ENCODE measurements at places on chromosomes 2 and 18.

GRCh38 chr2:42368817-42369531, 8.0 kb upstream of the COX7A2L start:
- no peak for DNase-seq

DNA sequence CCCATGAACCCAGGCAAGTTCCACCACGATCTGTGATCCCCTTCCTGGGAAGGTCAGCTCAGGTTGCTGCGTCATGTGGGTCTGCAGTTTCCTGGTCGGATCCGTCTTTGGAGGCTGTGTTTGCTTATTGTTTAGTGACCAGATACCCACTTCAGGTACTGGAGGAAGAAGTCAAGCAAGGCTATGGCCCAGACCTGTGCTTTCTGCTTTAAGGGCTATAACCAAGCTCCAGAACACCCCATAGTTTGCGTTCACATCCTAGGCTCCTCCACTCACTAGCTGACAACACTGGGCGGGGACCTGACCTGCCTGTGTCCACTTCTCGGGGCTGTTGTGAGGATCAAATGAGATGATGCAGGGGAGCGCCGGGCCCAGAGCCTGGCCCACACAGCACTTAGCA, 44.0 kb downstream of the MAL start:
- no peak for DNase-seq

DNA sequence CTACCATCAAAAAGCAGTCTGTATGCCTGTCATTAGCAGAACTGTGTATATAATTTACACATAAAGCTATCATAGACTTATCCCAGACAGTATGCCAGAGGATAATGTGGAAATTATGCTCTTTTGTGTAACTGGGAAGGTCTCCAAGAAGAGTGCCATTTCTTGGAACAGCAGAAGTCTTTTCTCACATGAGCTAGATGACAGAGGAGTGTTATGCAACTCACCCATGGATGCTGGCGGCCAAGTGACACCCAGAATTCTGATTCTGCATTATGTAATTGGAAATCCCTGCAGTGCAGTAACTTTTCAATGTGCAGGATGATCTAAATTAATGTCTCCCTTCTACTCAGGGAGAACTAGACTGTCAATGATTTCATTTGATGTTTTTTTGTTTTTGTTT, 160.0 kb downstream of the UBE2E3 start:
- DNase-seq: no peak

DNA sequence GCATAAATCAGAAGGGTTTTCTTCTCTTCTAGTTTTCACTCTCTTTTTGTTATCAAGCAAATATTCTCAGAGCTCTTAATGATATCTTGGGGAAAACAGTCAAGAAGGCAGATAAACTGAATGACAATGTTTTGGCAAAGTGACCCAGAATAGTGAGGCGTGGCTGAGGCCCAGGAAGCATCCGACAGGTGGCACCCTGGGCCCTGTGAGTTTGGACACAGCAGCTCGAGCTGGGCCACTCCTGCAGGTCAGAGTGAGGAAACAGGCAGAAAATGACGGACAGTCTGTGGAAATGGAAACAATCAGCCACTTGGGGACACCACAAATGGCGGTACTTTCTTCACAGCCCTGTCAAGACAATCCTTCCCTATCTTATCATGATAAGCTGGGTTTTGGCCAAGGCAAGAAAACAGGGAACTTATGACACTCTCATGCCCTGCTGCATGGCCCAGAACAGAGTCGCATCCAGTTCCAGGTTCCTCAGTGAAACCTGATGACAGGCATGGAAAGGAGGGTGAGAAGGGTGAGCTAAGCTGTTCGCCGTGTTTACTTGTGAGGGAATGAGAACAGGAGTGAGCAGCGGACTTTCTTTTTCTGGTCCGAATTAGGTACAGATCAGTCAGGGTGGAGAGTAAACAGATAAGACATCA, 32.1 kb downstream of the MRPL44 start:
- DNase-seq: no peak

- DNase-seq: no peak
These were observed 4.3 kb upstream of the GALNT1 start for GRCh38 chr18:35577045-35577848.

DNA sequence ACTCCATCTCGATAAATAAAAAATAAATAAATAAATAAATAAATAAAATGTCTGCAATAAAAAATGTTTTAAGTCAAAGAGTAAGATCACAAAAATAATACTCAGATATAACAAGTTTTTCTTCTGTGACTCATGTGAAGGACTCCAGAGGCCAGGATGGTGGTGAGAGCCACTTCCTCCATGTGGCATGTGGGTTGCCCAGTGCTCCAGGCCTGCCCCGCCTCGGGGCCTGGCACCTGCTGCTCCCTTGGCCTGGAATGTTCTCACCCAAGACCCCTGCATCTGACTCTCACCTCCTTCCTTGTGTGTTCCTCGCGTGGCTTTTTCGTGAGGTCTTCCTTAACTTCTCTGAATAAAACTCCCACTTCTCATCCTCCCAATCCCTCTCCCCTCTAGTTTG, 77.4 kb upstream of the LDLRAD4 start:
- no peak for DNase-seq

DNA sequence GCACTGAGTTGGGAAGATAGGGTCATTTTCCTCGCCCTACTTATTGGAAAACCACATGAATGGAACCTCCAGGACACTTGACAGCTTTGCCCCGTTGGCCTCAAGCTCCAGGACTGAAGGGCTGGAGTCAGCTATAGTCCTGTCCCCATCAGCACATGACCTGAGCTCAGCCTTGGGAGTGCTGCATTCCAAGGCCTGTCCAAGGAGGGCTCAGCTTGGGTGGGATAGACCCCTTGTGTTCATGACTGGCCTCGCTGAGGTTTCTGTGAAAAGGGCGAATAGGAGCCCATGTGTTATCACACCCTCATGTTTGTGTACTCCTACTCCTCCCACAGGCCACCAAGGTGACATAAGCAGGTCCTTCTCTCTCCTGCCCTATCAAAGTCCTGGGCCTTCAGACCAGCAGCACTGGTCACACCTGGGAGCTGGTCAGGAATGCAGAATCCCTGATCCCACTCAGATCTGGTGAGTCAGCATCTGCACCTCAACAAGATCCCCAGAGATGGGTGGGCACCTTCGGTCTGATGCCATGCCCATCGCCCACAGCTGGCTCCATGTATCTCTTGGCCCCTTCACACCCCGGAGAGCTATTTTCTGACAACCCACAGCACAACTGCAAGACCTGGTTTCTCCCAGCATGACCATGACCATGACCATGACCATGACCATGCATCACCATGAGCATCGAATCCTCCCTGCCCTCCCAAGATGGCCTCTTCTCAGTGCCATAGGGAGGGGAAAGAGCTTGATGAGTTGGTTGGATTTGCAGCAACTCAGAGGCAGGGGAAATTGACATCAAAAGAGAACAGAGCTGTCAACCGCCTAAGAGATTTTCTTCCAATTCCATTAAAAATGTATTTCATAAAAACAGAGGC, 83.0 kb upstream of the RAB6C start:
- DNase-seq: no peak

DNA sequence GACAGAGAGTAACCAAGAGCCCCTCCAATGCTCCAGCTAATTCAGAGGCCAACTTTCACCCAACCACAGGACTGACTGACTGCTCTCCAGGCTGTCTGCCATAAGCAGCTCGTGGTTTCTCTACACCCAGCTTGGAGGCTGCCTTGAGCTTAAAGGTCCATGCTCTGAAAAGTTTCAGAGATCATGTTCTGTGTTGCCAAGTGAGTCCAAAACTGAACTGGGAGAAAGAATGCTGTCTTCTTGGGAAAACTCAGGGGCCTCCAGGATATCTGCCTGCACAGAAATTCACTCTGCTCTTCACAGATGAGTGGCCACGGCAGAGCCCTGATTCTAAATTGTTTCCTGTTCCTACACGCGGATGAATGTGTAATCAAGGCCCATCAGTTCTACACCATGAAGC, 51.1 kb downstream of the LPIN2 start:
- DNase-seq: no peak

- no peak for DNase-seq
These were observed 92.8 kb downstream of the VIT start for GRCh38 chr2:36789181-36789804.

- no peak for DNase-seq
These were observed 1.1 kb upstream of the WBP1 start for GRCh38 chr2:74457129-74457548.

DNA sequence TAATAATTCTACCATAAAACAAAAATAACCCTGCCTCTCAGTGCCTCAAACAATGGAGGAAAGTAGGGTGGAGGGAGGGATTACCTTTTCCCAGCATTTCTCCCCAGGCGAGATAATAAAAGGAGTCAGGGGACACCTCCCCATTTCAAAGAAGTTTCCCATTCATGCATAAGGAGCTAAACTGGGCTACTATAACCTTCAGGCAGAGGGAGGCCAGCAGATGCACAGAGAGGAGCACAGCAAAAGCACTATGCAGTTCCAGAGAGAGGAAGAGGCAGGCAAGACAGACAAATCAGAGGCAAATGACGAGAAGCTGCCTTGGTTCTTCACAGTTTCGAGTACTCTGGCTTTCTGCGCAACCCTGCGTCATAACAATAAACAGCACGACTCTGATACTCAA, 17.4 kb downstream of the CFAP210 start:
- DNase-seq: no peak

DNA sequence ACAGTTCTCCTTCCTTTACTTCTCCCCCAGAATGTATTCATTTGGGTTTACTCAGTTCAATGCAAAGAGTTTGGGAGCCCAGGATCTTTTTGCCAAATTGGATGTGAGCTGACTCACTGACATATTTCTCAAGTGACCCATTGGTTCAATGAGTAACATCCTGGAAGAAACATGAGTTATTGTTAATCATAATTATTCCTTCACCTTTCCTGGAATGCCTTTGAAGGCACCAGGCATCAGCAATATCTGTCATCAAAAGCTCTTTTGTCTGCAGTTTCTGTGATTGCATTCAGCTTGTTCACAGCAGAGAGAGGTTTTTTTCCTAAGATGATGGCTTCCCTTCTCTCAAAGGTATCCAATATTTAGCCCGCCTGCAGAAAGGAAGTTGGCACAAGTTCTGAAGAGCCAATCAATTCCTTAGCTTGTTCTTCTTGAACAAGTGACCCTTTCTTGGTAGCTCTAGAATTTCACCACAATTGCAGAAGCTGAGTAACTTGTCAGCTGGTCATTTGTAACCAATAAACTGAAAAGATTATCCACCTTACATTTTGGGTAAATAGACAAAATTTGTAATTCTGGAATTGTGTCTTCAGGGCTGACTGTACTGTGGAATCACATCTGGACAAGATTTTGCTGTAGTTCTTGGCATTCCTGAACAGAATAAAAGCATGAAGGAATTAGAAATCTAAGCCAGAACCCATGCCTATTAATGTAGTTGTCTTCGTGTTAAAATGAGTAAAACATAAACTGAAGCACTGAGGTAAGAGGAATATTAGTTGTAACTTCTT, 72.2 kb upstream of the TMEM17 start:
- DNase-seq: no peak

- DNase-seq: no peak
These were observed 20.0 kb upstream of the SERPINB3 start for GRCh38 chr18:63681449-63682340.

- no peak for DNase-seq
These were observed 803 bp upstream of the FIGN start for GRCh38 chr2:163736433-163737189.

- DNase-seq: no peak
These were observed 95.1 kb upstream of the GPC1 start for GRCh38 chr2:240340361-240340761.

GRCh38 chr2:240146627-240147278, 6.3 kb upstream of the OTOS start:
- DNase-seq: no peak
